ENCODE measurements at places on chromosomes 13 and 19.

- no peak for DNase-seq
These were observed 73.1 kb upstream of the MTIF3 start for GRCh38 chr13:27523346-27524073.

GRCh38 chr19:5957170-5957569, 20.8 kb downstream of the RANBP3 start:
- no peak for DNase-seq

- no peak for DNase-seq
These were observed 407.6 kb downstream of the TSHZ3 start for GRCh38 chr19:30941591-30941990.

DNA sequence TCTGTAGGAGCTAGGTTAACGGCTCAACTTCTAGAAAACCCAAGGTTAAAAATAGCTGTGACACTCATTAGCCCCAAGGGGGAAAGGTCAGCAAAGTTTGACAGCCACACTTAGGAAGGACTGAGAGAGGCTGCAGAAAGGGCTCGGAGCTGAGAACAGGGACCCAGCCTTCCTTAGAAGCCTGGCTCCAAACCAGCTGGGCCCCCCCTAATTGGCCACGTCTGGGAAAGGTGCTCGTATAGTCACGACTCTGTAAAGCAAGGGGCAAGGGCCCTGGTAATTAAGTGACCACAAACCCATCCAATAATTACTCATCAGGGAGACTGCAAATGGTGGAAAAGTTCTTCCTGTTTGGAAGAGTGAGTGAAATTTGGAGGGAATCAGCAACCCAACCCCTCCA, 90.5 kb downstream of the RNASEH2B start:
- DNase-seq: no peak

DNA sequence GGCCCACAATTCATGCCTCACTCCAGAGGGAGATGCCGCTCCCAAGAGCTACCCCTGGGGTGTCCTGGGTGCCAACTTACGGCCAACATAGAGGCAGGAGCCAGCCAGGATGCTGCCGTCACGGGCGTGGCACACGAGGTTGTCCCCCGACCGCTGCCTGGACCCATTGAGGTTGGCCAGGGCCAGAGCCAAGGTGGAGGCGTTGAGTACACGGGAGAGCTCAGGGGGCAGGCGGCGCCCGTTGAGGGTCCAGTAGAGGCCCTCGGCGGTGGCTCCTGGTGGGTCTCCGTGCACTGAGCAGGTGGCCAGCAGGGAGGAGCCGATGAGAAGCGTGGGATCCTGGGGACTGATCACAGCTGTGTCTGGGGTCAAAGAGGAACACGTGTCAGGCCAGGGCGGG, 7.1 kb downstream of the CRLF1 start:
- DNase-seq: no peak

GRCh38 chr19:33740811-33741396, 55.8 kb upstream of the KCTD15 start:
- DNase-seq: peak; percentile 45

DNA sequence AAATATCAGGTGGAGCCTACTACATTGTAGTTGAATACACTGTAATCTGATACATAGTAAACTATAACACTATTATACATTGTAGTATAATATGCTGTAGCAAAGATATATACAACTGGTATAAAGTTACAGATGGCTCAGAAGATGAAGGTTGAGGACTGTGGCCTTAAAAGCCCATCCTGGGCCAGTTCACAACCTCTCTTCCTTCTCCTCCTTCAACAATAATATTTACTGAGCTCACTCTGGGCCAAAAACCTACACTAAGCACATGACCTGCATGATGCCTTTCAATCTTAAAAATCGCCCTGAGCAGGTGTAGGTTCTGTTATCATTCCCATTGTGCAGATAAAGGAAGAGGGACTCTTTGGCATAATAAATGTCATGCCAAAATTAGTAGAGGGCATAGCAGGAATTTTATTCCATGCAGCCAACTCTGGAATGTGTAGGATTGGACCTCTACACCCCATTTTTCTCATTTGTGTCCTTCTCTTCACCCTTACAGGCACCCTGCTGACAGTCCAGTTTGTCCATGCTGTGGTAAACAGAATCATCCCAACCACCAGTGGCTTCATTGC, 14.6 kb upstream of the SIN3B start:
- no peak for DNase-seq

DNA sequence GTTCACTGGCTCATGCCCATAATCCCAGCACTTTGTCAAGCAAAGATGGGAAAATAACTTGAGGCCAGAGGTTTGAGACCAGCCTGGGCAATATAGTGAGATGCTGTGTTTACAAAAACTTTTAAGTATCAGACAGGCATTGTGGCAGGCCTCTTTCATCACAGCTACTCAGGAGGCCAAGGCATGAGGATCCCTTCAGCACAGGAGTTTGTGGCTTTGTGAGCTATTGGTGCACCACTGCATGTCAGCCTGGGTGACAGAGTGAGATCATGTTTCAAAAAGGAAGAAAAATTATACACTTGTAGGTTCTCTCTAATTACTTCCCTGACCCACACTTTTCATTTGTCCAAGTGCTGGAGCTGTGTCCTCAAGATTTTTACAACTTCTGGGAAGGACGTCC, 11.5 kb upstream of the LGALS14 start:
- DNase-seq: no peak

- no peak for DNase-seq
These were observed 769.0 kb upstream of the SLITRK1 start for GRCh38 chr13:84651288-84651687.

DNA sequence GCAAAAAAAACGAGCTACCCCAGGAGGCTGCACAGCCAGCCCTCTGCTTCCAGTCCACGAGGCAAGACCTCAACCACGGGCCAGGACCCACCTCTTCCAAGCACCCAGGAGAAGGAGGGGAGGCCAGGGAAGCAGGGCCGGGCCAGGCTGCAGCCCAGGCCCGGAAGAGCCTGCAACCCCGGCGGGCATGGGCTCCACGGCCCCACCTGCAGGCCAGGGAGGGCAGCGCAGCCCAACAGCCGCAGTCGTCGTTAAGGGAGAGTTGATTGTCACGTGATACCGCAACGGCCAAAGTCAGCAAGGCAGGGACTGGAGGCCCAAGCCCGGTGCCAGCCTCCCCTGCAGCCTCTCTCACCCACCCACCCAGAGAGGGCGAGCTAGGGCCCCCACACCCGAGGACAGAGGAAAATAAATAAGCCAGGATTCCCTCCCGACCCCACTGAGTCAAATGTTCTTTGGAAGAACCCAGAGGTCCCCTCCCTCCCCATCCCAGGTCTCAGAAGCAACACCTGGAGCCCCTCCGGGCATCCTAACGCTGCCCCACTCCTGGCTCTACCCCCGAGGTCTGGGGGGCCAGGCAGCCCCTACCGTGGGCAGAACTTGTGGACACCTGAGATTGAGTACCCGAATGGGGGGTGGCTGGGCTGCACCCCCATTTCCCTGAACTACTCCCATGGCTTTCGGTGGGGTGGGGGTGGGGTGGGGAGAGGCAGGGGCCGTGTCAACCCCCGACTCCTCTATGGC, 5.2 kb upstream of the REXO1 start:
- peak; percentile 87 for DNase-seq

DNA sequence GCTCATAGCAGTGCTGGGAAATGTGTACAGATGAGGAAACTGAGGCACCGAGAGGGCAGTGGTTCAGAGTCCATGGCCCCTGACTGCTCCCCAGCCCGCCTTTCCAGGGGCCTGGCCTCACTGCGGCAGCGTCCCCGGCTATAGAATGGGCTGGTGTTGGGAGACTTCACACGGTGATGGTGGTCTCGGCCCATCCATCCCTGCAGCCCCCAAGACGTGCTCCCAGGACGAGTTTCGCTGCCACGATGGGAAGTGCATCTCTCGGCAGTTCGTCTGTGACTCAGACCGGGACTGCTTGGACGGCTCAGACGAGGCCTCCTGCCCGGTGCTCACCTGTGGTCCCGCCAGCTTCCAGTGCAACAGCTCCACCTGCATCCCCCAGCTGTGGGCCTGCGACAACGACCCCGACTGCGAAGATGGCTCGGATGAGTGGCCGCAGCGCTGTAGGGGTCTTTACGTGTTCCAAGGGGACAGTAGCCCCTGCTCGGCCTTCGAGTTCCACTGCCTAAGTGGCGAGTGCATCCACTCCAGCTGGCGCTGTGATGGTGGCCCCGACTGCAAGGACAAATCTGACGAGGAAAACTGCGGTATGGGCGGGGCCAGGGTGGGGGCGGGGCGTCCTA, 15.9 kb downstream of the LDLR start:
- no peak for DNase-seq

- no peak for DNase-seq
These were observed 649 bp downstream of the TMEM91 start for GRCh38 chr19:41376998-41377365.

DNA sequence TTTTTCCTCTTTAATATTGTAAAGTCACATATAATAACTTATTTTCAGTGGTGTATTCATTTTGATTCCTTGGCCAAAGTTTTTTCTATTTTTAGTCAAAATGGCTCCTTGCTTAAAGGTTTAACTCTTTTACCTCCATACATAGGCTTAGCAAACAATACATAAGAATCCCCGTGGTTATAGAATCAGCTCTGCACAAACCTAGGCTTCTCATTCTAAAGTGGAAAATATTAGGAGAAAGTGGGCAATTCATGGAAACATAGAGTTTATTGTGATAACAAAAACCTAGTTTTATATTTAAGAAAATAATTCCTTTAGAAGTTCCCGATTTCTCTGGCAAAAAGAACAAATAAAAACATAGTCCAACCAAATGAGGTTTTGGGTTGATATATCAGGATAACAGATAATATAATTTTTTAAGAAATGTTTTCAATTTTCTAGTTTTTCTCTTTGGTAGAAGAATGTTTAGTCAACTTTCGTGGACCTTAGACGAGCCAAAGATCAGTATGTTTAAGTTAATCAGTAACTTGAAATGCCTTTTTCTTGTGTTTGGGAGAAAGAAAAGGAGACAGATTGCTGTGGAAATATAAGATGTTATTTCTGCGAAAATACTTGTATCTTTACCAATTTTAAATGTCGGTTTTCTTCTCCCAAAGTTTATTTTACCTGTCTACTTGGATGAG, 93.4 kb upstream of the KLF12 start:
- no peak for DNase-seq

- no peak for DNase-seq
These were observed 60.2 kb upstream of the TNFRSF19 start for GRCh38 chr13:23509781-23510543.

DNA sequence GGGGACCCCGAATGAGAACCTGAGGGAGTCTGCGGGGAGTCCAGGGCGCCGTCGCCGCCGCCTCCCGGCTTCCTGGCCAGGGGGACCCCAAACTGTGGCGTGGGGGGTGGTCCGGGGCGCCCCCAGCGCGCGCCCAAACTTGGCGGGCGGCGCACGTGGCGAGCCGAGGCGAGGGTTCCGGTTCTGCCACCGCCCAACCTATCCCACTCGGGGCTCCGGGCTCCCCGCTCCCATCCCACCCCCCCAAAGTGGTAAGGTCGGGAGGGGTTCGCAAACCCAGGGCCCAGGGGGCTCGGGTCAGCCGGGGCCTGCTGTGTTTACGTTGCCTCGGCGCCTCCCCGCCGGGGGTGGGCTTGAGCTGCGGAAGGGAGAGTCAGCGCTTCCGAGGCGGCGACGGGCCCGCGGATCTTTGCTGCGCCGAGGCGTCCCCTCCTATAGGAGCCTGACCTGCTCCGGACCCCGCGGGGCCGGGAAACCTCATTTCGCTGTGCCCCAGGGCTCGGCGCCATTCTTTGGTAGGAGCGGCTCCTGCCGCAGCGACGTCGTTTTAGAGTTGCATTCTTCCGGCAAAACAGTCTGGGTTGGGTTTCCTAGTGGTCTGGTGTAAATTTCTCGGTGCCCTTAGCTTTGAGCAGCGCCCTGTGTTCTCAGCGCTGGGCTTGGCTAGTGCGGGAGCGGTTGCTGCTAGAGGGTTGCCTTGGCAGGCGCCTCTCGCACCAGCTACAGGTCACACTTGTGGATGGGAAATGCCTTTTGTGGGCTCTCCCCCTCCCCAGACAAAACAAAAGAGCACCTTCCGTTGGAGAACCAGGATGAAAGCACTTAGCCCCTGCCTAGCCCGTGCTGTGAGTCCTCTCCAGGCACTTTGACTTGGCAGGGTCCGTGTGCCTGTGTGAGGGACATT, 1.2 kb downstream of the DAZAP1 start:
- DNase-seq: peak; percentile 64

DNA sequence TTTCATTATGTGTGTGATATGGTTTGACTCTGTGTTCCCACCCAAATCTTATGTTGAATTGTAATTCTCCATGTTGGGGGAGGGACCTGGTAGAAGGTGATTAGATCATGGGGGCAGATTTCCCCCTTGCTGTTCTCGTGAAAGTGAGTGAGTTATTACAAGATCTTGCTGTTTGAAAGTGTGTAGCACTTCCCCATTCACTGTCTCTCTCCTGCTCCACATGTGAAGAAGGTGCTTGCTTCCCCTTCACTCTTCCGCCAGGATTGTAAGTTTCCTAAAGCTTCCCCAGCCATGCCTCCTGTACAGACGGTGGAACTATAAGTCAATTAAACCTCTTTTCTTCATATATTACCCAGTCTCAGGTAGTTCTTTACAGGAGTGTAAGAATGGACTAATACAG, 54.3 kb upstream of the SERTM1 start:
- DNase-seq: no peak

DNA sequence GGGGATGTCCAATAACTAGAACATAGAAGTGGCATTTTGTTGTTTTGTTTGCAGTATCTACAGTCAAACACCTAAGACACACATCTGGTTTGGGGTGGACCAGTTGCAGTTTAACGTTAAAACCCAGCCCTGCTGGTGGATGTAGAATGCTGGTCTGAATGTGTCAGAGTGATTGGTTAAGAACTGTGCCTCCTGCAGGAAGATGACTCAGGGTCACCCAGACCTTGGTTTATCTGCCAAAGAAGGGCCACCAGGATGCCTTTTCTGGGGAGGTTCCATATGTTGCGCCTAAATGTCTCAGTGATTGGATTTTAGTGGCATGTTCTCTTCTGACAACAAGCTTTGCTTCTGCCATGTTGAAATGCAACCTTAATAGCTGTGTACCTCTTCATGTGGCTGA, 23.1 kb downstream of the ZNF536 start:
- DNase-seq: no peak

GRCh38 chr19:14073925-14074838, 1.6 kb downstream of the MISP3 start:
- peak; percentile 36 for DNase-seq

DNA sequence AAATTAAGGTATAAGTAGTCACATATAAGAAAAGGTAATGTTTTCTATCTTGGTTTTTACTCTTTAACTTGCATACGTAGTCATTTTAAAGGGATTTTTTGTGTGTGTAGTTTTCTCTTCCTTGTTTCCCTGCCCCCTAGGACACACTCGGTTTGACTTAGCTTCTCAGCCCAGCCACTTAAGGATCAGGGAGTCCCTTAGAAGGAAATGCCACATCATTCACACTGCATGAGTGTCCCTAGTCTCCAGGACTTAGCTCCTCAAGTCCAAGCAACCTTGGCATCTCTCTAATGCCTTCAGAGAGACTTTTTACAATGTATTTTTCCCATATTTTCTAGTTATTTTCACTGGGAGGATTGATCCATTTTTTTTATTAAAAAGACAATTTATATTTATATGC, 1407.7 kb downstream of the EFNB2 start:
- no peak for DNase-seq

DNA sequence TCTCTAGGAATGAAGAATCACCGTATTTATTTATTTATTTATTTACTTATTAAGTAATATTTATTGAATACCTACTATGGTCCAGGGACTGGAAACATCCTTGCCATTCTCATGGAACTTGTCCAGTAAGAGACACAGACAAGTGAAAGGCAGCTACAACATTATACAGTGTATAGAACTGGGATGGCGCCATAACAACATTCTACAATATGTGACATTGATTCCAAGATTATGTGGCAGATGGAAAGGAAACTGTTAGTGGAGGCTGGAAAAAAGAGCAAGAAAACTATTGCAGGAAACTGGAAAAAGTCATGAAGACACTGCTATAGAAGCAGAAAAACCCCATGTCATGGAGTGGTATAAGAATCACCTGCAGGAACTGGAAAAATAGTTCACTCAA, 9.4 kb upstream of the TBC1D4 start:
- no peak for DNase-seq
